ENCODE measurements at places on chromosomes 6 and 20. TPM values are rescaled to one million over a fixed set of nuclear protein-coding genes. Genes with fewer than 3 reads are reported as not detected.

The CAP2 gene
- 34.0 TPM for total RNA-seq

The HLA-DOB gene
- 0.32 TPM for total RNA-seq

GRCh38 chr20:61754976-61755778, 310.5 kb downstream of the TAF4 start:
- DNase-seq, result no peak
- H3K27ac ChIP-seq, result no peak overlapping the region
- no peaks in the 10 kb centered on the region for H3K36me3 ChIP-seq
- no peak overlapping the region for H3K4me3 ChIP-seq
- H3K4me1 ChIP-seq, result 0 out of 2 replicates have a peak, but pooled peaks cover 3% of the 10 kb centered on the region
- peaks cover 6% of the 10 kb centered on the region for H3K27me3 ChIP-seq

DNA sequence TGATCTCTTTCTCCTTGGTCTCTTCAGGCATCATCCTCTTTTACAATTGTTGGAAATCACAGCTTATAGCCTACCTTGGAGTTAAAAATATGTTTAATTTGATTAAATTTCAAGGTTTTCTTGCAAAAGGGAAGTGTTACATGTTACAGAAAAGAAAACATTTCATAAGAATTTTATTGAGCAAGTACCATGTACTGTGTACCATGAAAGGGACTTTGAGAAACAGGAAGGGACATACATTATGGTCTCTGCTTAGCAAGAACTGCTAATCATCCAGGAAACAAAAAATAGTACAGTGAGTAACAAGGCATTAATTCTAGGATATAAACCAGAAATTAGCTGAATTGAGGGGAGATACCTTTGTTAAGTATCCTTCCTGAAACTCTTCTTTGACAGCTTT, 145.3 kb upstream of the SPACA1 start:
- H3K4me1 ChIP-seq, result peaks cover 37% of the 10 kb centered on the region
- H3K27ac ChIP-seq, result no peak overlapping the region
- H3K27me3 ChIP-seq, result no peaks in the 10 kb centered on the region

DNA sequence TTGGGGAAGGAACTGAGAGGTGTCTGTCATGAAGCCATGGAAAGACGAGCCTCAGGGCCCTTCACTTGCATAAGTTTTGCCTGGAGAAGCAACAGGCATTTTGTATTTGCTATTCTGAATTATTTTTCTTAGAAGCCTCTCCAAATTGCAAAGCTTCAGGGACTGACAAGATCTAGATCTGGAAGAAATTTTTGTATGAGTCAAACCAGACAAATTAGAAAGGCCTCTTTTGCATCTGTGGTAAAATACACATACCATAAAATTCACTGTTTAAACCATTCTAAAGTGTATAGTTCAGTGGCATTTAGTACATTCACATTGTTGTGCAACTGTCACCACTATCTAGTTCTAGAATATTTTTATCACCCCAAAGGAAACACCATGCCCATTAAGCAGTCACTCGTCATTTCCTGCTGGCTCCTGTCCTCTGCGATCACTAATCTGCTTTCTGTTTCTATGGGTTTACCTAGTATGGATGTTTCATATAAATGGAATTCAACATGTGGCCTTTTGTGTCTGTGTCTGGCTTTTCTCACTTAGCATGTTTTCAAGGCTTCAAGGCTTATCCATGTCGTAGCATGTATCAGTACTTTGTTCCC, 269.1 kb downstream of the PHF3 start:
- H3K36me3 ChIP-seq, result no peaks in the 10 kb centered on the region
- no peak overlapping the region for H3K4me3 ChIP-seq
- DNase-seq, result no peak

- peaks cover 11% of the 10 kb centered on the region for H3K4me1 ChIP-seq
- no peaks in the 10 kb centered on the region for H3K27me3 ChIP-seq
- H3K27ac ChIP-seq, result no peak overlapping the region
- no peaks in the 10 kb centered on the region for H3K36me3 ChIP-seq
These were observed 183.4 kb upstream of the POU3F2 start for GRCh38 chr6:98650941-98651340.

- H3K27me3 ChIP-seq, result peaks cover 70% of the 10 kb centered on the region
- no peaks in the 10 kb centered on the region for H3K36me3 ChIP-seq
- H3K4me1 ChIP-seq, result peaks cover 6% of the 10 kb centered on the region
- H3K4me3 ChIP-seq, result peak overlapping the region; percentile 31
These were observed 17.4 kb upstream of the PRDM13 start for GRCh38 chr6:99589290-99589672.

- H3K27me3 ChIP-seq, result no peaks in the 10 kb centered on the region
- H3K36me3 ChIP-seq, result no peaks in the 10 kb centered on the region
- H3K27ac ChIP-seq, result peak overlapping the region; percentile 57
- no peak overlapping the region for H3K4me3 ChIP-seq
- DNase-seq, result no peak
These were observed 5.4 kb upstream of the IER3 start for GRCh38 chr6:30749554-30750378.
